Cardiac ventricle fibroblast (primary cell): ENCODE measurements at places on chromosomes 6 and 20. TPM values are rescaled to one million over a fixed set of nuclear protein-coding genes. Genes with fewer than 3 reads are reported as not detected.

PLCG1 gene
- 35.0 and 60.1 TPM in 2 replicates for total RNA-seq

PHIP gene
- 13.1 and 13.9 TPM in 2 replicates for total RNA-seq

ZBTB9 gene
- 2.6 and 4.7 TPM in 2 replicates for total RNA-seq

FHL5 gene
- total RNA-seq = 0.06 and 0.20 TPM in 2 replicates

CRISP2 gene
- total RNA-seq = not detected in 2 replicates

LZTS3 gene
- total RNA-seq = 2.7 and 3.3 TPM in 2 replicates

UST gene
- 10.2 and 10.5 TPM in 2 replicates for total RNA-seq

RAB22A gene
- total RNA-seq = 20.1 and 20.7 TPM in 2 replicates

C6orf141 gene
- total RNA-seq = 2.2 TPM in 1 of 2 replicates, not detected in the other

PHACTR1 gene
- 1.9 and 3.9 TPM in 2 replicates for total RNA-seq

CSNK2A1 gene
- total RNA-seq = 75.5 and 84.6 TPM in 2 replicates

CASS4 gene
- total RNA-seq = 2.8 and 4.0 TPM in 2 replicates

PTPN1 gene
- 16.9 and 18.4 TPM in 2 replicates for total RNA-seq

MLIP gene
- total RNA-seq = under 0.01 TPM in 1 of 2 replicates, not detected in the other

CDH22 gene
- not detected in 2 replicates for total RNA-seq

KIAA0408 gene
- 4.6 and 4.9 TPM in 2 replicates for total RNA-seq

RSPH4A gene
- not detected in 2 replicates for total RNA-seq

DEFB132 gene
- not detected in 2 replicates for total RNA-seq

GGTLC1 gene
- total RNA-seq = not detected in 2 replicates

CCN5 gene
- 23.6 and 25.1 TPM in 2 replicates for total RNA-seq

BMP6 gene
- 4.9 and 8.8 TPM in 2 replicates for total RNA-seq

PDE10A gene
- 5.0 and 10.1 TPM in 2 replicates for total RNA-seq

CCN2 gene
- total RNA-seq = 131 and 137 TPM in 2 replicates

RGS17 gene
- 7.4 and 9.2 TPM in 2 replicates for total RNA-seq

TNXB gene
- 35.8 and 38.3 TPM in 2 replicates for total RNA-seq

MUC22 gene
- total RNA-seq = not detected in 2 replicates

GINS1 gene
- 0.88 and 1.2 TPM in 2 replicates for total RNA-seq

SCRT2 gene
- total RNA-seq = not detected in 2 replicates

AGPAT4 gene
- 2.6 and 3.3 TPM in 2 replicates for total RNA-seq

MPIG6B gene
- total RNA-seq = 0.06 TPM in 1 of 2 replicates, not detected in the other

CLIC5 gene
- 0.25 TPM in 1 of 2 replicates, not detected in the other for total RNA-seq

BCAS4 gene
- total RNA-seq = 1.9 TPM in 2 replicates

DSP gene
- 0.29 and 0.31 TPM in 2 replicates for total RNA-seq

TEAD3 gene
- 11.6 and 12.7 TPM in 2 replicates for total RNA-seq

RANBP9 gene
- 21.2 and 22.7 TPM in 2 replicates for total RNA-seq

FBXO30 gene
- 7.6 and 9.2 TPM in 2 replicates for total RNA-seq

SEMG1 gene
- not detected in 2 replicates for total RNA-seq

KAT14 gene
- total RNA-seq = 8.3 and 10.0 TPM in 2 replicates

ME1 gene
- total RNA-seq = 13.2 and 13.5 TPM in 2 replicates

CGA gene
- not detected in 2 replicates for total RNA-seq

RBPJL gene
- total RNA-seq = not detected in 2 replicates

RWDD2A gene
- 3.1 and 5.4 TPM in 2 replicates for total RNA-seq

PI16 gene
- total RNA-seq = 0.12 TPM in 1 of 2 replicates, not detected in the other

BPI gene
- not detected in 2 replicates for total RNA-seq

ISM1 gene
- total RNA-seq = not detected in 2 replicates
